Ascending aorta (tissue), 2 donors: ENCODE measurements at places on chromosomes 13 and 19. TPM values are rescaled to one million over a fixed set of nuclear protein-coding genes. Genes with fewer than 3 reads are reported as not detected.

SBSN gene
- not detected for total RNA-seq

GRCh38 chr13:38763446-38764381, 76.8 kb downstream of the FREM2 start:
- H3K27me3 ChIP-seq = no peaks in the 10 kb centered on the region
- no peak overlapping the region for H3K4me3 ChIP-seq
- no peaks in the 10 kb centered on the region for H3K36me3 ChIP-seq
- H3K27ac ChIP-seq = no peak overlapping the region

- no peaks in the 10 kb centered on the region for H3K4me1 ChIP-seq
- no peaks in the 10 kb centered on the region for H3K27me3 ChIP-seq
- H3K27ac ChIP-seq = no peak overlapping the region
- H3K4me3 ChIP-seq = no peak overlapping the region
- no peak for DNase-seq
Observed at GRCh38 chr13:30266756-30267155, 40.6 kb downstream of the KATNAL1 start.

NXNL1 gene
- total RNA-seq = not detected

- no peak overlapping the region for H3K27ac ChIP-seq
- H3K4me1 ChIP-seq = no peaks in the 10 kb centered on the region
- DNase-seq = no peak
- no peak overlapping the region for H3K4me3 ChIP-seq
- no peaks in the 10 kb centered on the region for H3K36me3 ChIP-seq
- no peaks in the 10 kb centered on the region for H3K27me3 ChIP-seq
Observed at GRCh38 chr13:64709079-64709478, 2521.1 kb downstream of the PCDH9 start.

ZSCAN1 gene
- total RNA-seq = not detected

DNA sequence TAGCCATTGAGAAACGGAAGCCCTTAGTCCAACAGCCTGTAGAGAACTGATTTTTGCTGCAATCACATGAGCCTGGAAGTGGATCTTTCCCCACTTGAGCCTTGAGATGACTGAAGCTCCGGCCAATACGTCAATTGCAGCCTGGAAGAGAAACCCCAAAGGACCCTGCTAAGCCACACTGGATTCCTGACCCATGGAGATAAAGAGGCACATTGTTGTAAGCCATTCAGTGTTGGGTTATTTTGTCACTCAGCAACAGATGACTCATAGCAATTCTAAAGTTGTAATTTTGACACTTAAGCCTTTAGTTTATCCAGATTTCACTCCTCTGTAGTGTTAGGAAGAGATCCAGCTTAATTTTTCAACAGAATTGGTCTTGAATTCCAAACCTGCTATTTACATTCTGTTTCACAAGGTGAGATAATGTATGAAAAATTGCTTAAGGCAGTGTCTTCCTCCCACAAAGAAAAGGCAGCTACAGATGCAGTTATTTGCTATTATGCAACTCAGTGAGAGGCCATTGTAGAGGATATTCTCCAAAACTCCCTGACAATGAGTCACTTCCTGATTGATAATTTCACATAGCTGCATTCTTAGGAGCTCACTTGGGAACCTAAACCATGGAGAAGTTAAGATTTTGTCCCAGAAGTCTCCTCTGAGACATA, 59.4 kb upstream of the TSHZ3 start:
- no peaks in the 10 kb centered on the region for H3K4me1 ChIP-seq
- DNase-seq = no peak
- no peak overlapping the region for H3K27ac ChIP-seq
- no peaks in the 10 kb centered on the region for H3K36me3 ChIP-seq

DNA sequence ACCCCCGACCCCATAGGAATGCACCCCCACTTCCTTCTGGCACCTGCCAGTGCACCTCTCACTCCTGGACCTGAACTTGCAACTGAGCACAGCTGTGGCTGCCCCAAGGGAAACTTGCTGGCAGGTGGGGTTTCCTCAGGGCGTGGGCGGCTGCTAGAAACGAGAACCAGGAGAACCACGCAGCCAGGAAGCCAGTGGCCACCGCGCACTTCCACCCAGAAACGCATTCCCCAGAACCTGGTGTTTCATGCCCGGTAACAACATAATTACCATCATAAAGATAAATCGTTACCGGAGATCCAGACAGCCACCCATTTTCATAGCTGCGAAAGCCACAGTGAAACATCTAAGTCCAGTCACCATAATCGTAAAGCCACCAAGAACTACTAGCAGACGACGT, 75.2 kb upstream of the C13orf46 start:
- peaks cover 12% of the 10 kb centered on the region for H3K36me3 ChIP-seq
- H3K27ac ChIP-seq = no peak overlapping the region
- no peak overlapping the region for H3K4me3 ChIP-seq
- no peak for DNase-seq
- H3K27me3 ChIP-seq = no peaks in the 10 kb centered on the region
